ENCODE measurements at places on chromosomes 2 and 18.

DNA sequence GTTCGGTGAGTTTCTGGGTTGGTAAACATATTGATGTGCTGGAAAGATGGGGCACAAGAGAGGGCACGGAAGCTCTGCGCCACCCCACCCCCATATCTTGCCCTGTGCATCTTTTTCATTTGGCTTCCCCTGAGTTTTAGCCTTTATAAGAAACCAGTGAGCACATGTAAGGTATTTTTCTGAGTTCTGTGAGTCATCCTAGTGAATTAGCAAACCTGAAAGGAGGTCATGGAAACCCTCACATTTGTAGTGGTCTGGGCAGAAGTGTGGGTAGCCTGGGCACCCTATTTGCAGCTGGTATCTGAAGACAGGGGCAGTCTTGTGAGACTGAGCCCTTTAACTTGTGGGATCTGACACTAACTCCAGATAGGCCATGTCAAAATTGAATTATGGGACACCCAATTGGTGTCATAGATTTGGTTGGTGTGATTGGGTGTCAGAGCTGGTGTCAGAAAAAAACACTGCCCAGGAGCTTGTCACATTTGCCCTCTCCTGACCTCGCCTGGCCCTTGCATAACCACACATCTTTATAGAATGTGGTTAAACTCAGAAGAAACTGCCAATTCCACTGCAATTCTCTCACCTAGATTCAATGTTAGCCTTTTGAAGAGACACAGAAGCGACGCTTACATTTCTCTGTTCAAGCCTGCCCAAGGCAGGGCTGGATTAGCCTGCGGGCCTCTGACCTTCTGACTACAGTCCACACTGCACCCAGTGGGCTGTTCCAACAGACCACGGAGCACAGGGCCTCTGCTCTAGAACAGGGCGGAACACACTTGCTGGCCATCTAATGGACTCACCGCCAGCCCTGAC is 12.0 kb upstream of the GALM start:
- no peak for DNase-seq

DNA sequence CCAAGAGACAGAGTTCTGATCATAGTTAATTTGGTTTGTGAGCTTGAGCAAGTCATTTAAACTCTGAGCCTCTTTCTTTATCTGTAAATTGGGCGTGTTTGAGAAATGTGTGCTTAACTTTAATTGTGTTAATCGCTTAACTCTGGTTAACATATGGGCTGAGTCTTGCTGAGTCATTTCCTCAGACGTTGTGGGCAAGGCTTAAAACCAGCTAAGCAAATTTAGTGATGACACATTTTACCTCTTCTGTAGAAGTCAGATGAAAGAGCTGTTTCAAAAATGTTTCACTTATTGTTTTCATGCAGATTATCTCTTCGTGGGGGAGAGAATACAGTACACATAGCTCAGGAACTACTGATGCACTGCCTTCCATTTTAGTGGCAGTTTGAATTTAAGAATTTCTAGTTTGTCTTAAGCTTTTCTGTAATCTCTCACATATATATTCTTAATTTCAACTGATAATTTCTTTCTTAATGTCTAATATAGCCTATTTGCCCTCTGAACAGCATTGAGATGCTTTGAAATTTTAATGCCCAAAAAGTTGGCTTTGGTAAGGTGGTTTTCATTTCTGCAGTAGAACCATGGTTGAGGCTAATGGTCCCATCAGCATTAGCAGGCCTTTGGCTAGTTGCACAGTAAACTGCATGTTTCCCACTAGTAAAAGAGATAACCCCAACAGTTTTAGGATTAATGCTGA is 34.9 kb downstream of the RAB10 start:
- peak; percentile 18 for DNase-seq

- DNase-seq, result no peak
These were observed 1.5 kb upstream of the PRKAG3 start for GRCh38 chr2:218833023-218833609.

DNA sequence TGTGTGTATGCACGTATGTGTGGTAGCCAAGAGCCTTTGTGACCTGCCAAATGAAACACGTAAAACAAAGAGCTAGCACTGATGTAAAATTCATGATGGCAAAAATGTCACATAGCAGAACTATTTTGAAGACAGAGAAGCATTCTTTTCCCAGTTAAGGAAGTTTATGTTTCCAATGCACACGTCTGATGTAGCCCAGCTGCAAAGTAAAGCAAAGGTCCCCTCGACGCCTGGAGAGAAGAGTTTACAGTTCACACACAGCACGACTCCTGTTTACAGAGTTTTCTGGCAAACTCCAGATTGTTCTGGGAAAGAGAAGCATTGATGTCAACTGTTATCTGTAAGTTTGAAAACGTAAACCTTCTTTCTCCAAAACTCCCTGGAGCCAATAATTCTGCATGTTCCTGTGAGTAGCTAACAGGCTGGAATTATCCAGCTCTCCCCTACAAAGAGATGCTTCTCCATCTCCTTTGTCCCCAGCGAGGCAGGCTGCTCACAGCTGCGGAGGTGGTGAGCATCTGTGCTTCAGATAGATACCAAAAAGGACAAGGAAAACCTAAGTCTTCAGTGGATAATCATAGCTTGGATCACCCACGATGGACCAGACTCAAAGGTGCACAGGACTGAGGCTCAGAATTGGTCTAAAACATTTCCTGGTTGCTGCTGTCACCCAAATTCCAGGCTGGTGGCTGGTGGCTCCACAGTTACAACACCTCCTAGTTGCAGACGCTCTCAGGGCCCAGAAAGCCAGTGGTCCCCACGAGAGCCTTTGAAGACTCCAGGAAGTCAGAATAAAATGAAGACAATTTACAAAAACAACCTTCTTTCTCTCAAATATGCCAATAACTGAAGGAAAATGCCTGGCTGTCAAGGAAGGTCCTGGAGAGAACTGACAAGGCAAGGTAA is 87.4 kb downstream of the COL6A3 start:
- no peak for DNase-seq

DNA sequence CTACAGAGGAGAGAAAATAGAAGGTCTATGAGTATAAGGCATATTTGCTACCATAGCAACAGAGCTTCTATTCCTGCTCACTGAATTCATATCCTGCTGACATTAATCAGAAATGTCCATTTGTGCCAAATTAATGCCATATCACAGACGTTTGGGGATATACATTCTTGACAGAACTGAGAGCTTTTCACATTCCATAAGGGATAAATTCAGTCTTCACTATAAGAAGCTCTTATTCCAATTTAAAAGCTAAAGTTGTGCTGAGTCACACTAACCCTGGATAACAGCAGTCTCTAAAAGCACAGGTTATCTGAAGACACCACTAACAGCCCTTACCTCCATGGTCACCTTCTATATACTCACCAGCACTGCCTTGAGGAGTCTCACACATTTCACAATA is 178.1 kb downstream of the RAB3GAP1 start:
- no peak for DNase-seq

DNA sequence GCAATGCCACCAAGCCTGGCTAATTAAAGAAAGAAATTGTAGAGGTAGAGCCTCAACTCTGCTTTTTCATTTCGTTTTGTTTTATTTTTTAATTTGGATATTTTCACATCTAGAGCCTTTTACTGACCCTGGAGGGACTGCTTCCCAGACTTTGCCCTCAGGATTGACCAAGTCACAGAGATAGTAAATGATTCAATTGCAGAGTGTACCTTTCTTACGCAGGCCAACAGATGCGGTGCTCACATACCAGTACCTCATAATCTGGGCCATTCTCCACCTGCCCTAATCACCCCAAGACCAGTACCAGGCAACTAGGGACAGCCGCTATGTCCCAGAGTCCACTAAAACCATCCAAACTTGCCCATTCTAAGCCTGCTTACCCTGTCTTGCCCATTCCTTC is 110.8 kb downstream of the DDX1 start:
- DNase-seq, result no peak

DNA sequence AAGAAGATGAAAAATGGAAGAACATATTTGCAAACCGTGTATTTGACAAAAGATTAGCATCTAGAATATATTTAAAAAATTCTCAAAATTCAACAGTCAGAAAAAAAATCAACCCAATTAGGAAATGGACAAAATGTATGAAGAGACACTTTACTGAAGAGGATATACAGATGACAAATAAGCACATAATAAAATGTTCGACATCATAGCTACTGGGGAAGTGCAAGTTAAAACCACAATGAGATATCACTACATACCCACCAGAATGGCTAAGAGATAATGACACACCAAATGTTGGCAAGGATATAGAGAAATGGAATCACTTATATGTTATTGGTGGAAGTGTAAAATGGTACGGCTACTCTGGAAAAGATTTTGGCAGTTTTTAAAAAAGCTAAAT is 11.7 kb upstream of the NUP35 start:
- no peak for DNase-seq

DNA sequence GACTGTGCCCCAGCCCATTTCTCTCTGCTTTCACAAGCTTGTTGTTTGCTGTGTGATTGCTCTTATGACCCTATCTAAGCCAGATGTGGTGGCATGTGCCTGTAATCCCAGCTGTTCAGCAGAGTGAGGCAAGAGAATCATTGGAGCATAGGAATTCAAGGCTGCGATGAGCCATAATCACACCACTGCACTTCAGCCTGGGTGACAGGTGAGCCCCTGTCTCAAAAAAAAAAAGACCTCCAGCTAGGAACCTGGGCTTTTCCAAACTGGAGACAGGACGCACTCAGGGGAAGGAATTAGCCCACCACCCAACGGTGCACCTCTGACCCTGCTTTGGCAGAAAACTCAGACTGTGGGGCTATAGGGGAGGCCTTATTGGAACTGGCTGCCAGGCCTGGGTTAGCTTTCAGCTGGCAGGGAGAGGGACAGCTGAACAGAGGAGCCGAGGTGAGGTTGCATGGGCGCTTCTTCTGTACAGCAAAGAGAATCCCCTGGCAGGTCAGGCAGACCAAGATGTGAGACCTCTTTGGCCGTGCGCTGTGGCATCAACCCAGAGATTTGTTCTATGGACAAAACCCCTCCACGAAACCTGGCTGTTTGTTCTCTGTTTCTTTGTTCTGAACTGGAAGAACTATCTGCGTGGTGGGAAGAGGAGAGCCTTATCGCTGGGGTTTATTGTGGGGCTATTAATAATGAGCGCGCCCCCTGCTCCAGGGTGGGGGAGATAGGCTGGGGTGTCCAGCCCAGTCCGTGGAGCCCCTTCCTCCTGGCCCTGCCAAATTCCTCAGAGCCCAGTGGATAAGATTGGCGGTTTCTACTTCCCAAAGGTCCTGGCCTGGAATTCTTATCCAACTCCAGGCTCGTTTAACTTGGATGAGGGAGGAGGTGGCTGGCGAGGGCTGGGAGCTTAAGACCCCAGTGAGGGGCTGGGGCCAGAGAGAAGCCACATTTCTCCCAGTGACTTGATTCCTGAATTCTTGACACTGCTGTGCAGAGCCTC is 38.8 kb upstream of the SMAD7 start:
- no peak for DNase-seq

- DNase-seq, result no peak
These were observed 105.5 kb downstream of the IRS1 start for GRCh38 chr2:226694149-226694548.

- no peak for DNase-seq
These were observed 188.8 kb downstream of the CAMKMT start for GRCh38 chr2:44550561-44550960.

GRCh38 chr18:40935423-40935822 is 1019.6 kb upstream of the PIK3C3 start:
- peak; percentile 9 for DNase-seq

DNA sequence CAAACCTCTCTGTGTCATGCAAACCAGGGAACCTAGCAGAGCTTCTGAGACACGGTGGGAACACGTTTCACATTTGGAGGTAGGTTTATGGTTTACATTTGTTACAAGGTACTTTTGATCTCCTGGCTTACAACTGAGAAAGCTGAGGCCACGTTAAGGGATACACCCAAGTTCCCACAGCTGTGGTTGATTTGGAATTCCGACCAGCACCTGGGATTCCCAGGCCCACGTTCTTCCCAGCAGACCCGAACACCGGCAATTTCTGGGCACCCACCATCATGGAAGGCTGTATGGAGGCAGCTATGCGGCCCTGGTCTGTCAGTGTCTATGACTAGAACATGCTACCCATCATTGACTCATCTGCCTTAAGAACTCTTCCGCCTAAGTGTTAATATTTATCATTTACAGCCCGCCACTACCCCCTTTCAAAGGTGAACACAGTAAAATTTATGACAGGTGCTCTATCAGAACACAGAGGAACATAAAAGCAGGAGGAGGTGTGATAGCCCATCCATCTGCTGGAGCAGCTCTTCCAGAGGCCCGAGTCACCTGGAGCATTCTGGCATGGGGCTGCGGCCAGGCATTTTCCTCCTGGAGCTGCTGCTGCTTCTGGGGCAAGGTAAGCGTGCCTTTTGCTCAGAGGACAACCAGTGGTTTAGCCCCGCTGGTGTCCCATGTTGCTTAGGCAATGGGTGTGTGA is at the start of gene PLB1:
TSS of gene PLB1 (plus strand) at position 510 of the 700 bp plus-strand sequence. CDS start at position 565, 55 bp downstream.
- DNase-seq, result no peak

GRCh38 chr2:8511868-8512612 is 169.8 kb upstream of the ID2 start:
- no peak for DNase-seq

DNA sequence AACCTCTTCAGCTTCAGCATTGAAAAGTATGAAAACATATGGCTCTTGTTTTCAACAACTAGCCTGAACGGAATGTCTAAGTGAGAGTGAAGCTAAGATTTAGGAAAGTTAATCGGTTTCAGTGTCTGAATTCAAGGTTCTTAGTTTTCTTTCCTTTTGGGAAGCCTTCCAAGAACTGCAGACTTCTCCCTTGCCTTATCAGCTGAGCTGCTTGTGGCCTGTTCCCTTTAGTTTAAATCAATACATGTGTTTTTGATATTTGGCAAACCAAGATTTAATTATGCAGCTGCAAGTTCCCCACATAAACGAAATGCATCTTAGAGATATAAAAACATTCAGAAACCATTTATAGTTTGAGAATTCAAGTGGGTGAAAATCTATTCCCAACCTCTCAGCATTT is 274.3 kb upstream of the NRP2 start:
- DNase-seq, result peak; percentile 25

- DNase-seq, result no peak
These were observed 1187.8 kb upstream of the TMEFF2 start for GRCh38 chr2:193382583-193382982.

DNA sequence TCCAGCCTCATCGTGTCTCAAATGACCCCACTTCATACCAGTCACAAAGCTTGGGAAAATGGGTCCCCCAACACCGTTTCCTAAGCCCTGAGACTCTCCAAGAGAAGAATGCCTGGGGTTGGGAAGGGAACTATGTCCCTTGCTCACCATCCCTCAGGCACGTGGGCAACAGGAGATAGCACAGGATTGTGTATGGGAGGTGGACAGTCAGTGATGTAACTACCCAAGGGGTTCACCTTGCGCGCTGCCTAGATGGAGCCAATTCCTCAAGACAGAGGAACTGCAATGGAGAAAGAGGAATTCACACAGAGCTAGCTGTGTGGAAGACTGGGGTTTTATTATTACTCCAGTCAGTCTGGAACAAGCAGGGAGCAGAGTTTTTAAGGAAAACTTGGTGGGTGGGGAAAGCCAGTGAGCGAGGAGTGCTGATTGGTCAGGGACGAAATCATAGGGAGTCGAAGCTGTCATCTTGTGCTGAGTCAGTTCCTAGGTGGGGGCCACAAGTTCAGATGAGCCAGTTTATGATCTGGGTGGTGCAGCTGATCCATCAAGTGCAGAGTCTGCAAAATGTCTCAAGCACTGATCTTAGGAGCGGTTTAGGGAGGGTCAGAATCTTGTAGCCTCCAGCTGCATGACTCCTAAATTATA is 13.8 kb upstream of the CXCR1 start:
- no peak for DNase-seq

GRCh38 chr2:204313256-204313655 is 232.0 kb upstream of the PARD3B start:
- DNase-seq, result no peak

- DNase-seq, result no peak
These were observed 264.6 kb upstream of the TRIB2 start for GRCh38 chr2:12452185-12452584.

All from NCI-H524 (cell line).